Stimulated activated CD4-positive, alpha-beta T cell treated with anti-CD3 and anti-CD28 coated beads, Interleukin-4, amount 100 ng/mL, for 24 hours (primary cell): ENCODE measurements at places on chromosomes 6 and 20.

GRCh38 chr6:140071601-140072062, 697.2 kb upstream of the CITED2 start:
- no peak for DNase-seq

- DNase-seq: no peak
Measured at GRCh38 chr6:71083308-71083820, 126.5 kb upstream of the B3GAT2 start.

GRCh38 chr6:39330057-39330456, 7.6 kb upstream of the KCNK16 start:
- DNase-seq: no peak

DNA sequence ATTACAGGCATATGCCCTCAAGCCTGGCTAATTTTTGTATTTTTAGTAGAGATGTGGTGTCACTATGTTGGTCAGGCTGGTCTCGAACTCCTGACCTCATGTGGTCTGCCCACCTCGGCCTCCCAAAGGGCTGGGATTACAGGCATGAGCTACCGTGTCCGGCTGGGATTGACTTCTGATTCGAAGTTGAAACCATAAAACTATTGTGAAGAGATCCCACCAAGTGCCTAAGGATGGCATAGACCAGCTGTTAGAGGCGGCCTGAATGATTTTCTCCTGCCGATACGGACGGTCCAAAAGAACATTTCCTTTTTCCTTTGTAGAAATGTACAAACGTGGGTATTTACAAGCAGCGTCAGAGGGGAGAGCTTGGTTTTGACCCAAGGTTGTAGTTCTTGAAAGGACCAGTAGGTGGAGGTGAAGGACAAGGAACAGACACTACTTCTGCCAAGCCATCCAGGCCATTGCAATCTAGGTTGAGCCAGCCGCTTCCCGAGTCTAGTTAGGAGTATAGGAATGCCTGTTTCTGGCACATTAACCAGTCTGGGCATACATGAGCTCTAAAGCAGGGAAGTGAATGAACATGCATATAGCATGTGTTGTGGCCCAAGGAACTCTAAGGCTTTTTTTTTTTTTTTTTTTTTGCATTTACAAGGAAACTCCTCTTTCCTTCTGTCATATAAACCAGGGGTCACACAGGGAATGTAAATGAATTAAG, 29.0 kb downstream of the MOCS3 start:
- peak; percentile 78 for DNase-seq

- DNase-seq: no peak
Measured at GRCh38 chr20:48772183-48772976, 55.4 kb downstream of the PREX1 start.

DNA sequence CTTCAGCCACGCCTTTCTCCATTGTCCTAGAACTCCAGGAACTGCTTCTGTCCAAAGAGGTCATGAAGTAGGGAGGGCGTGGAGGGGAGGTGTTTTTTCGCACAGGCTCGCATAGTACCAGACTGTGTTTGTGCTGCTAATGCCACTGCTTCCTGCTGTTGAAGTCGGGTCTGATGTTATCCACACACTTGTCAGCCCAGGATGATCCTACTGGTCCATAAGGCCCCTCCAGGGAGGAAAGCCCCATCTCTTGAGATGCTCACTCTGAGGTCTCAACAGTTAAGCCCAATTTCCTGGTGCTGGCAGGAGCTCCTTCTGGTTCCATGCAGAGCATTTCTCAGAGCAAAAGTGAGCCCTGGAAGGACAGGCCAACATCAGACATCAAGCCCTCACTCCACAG, 65.6 kb downstream of the C6orf118 start:
- no peak for DNase-seq

DNA sequence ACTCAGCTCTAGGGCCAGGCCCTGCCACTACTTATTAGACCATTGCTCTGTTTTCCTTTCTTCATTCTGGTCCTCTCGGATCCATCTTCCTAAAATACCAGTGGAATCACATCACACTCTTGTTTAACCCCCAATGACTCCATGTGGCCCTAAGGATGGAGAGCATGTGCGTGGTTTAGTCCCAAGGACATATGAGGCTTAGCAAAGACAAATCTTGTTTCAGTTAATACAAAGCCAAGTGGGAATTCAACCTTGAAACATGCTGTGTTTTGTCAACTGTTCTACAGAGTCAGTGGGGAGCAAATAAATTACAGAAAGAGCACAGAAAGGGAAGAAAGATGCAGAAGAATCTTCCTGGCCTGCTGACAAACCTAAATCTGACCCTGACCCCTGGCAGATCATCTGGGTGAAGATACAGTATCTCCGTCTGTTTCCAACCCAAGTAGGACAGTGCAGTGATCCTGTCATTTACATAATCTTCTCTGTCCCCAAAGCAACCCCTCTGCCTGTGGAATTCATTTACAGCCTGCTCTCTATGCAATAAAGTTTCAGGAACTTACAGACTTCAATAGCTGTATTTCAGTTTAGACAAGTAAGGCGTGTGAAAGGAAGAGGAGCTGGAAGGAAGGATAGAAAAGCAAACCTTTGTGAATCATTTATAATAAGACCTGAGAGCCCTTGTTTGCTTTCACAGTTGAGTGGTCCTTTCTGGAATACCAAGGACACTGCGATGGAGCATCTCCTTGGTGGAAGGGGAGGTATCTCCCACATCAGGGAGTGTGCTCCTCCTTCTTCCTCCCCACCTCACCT, 144.0 kb downstream of the THBS2 start:
- DNase-seq: no peak

GRCh38 chr6:163148451-163149278, 265.9 kb upstream of the QKI start:
- DNase-seq: no peak

GRCh38 chr6:96522465-96523009, 931 bp downstream of the UFL1 start:
- no peak for DNase-seq

- DNase-seq: no peak
Measured at GRCh38 chr6:80263585-80263984, 157.1 kb downstream of the BCKDHB start.

- DNase-seq: no peak
Measured at GRCh38 chr6:147347882-147348575, 143.8 kb downstream of the STXBP5 start.

DNA sequence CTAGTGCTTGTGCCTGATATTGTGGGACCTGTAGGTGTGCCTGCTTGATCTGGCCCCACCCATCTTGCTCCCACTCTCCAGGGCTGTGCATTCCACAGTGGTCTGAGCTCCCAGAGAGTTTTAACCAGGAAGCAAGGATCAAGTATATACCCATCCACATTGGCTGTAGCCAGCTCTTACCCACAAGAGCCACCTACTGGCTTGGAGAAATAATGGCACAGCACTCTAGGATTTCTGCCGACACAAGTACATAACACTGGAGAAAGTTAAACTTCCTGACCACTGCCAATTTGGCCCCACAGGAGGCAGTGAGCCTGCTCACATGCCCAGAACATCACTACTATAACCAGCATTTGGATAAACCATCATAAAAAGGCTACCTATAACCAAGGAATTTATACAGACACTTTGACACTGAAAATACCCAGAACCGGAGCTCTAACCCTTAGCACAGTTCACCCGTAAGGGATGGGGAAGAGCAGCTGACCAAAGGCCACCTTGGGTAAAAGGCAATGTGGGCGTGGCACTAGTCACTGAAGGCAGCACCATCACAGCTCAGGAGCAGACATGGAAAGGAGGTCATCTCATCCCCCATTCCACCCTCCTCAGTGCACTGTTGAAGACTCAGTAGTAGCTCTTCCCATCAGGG, 440.4 kb downstream of the BTBD3 start:
- no peak for DNase-seq

GRCh38 chr6:33508935-33509926, 54.9 kb downstream of the ZBTB9 start:
- no peak for DNase-seq
